CD4-positive, alpha-beta T cell (primary cell): ENCODE measurements at places on chromosomes 2 and 18. TPM values are rescaled to one million over a fixed set of nuclear protein-coding genes. Genes with fewer than 3 reads are reported as not detected.

- no peak for DNase-seq
These were observed 55.3 kb upstream of the STK17B start for GRCh38 chr2:196226707-196227065.

DNA sequence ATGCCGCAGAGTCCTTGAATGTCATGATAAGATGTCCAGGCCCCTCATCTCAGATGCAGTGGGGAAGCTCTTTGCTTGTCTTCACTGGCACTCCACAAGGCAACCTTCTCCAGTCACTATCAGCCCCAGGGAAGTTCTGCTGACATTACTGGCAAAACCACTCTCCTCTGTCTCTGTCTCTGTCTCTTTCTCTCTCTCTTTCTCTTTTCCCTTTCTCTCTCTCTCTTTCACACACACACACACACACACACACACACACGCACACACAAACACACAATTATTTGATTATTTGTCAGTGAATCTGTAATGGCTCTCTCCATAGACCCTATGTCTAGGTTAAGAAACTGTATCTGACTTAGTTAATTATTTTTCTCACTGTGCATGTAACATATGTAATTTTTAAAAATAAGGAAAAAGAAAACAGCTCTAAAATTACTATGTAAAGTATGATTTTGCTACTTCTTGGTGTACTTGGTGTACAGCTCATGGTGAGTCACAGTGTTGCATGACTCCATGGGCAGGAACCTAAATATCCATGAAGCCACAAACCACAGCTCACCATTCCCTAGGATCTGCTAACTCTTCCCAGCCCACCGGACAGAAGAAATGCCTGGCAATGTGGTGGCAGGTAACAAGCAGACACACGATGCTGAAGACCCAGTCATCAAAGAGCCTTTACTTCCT, 594.9 kb upstream of the ID2 start:
- no peak for DNase-seq

DNA sequence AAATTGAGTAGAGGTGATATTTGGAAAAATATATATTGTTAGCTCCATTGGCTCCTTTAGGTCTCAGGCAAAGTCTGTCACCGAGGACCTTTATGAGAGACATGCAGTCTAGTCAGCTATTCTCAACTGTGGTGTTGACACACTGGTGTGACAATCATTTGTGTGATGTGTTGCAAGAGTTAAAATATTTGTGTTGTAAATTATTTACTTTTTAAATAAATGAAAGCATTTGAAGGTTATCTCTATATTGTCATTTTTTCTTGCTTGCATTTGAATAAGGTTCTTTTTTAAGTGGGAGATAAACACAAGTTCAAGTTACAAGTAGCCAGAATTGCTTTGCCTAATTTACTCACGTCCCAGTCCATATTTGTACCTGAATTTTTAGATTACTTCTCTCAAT, 4.3 kb downstream of the REL start:
- peak; percentile 23 for DNase-seq

Gene HOXD12
- total RNA-seq = not detected

Gene EGR4
- total RNA-seq = 0.14 TPM

Gene PROKR1
- total RNA-seq = not detected
